HCEC 1CT (cell line): ENCODE measurements at places on chromosomes 6 and 20.

DNA sequence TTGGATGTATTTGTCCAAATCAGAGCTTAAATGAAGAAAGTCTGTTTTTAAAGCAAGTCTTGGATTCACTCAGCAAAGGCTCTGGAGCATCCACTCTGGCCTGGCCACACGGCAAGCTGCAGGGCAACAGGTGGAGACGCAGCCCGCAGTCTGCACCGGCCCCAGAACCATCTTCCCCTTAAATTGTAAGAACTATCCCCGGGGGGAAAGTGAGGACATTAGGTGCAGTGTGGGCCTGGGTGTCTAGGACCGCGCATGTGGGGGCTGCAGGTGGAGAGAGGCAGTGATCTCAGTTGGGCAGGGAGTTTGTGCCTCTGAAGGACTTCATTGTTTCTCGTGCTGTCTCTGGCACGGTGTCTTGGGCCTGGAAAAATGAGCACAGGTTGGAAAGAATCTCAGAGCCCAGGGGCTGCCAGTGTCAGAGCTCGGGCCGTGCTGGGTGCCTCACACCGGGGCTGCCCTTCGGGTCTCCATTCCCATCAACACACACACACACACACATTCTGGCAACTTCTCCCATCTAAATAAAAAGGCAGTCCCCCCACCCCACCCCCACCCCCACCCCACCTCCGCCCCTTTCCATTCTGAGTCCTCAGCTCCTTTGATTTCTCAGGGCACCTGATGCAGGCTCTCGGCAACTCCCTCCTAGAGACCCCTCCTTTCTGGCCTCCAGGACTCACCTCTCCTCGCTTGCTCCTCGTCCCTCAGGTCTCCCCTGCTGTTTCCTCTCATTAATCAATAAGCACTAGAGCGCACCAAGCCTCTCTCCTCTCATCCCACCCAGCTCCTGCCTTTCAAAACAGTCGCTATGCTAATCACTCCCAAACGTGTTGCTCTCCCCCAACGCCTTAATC, 48.4 kb downstream of the FOXF2 start:
- DNase-seq = no peak

DNA sequence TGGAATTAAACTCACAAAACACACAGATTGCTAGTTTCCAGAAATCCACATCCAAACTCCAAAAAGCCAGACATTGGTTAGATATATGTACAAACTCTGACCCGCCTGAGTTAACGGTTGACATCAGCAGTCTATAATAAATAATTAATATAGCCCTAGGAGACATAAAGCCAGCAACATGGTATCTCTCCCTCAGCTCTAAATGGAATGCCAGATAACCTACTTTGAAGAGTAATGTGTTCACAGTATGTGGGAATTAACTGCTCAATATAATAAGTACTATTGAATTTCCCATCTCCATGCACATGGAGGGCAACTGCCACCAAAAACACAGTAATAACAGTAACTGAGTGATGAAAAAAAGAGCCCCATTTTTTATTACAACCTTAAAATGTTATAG, 383.2 kb downstream of the CD83 start:
- DNase-seq = no peak

DNA sequence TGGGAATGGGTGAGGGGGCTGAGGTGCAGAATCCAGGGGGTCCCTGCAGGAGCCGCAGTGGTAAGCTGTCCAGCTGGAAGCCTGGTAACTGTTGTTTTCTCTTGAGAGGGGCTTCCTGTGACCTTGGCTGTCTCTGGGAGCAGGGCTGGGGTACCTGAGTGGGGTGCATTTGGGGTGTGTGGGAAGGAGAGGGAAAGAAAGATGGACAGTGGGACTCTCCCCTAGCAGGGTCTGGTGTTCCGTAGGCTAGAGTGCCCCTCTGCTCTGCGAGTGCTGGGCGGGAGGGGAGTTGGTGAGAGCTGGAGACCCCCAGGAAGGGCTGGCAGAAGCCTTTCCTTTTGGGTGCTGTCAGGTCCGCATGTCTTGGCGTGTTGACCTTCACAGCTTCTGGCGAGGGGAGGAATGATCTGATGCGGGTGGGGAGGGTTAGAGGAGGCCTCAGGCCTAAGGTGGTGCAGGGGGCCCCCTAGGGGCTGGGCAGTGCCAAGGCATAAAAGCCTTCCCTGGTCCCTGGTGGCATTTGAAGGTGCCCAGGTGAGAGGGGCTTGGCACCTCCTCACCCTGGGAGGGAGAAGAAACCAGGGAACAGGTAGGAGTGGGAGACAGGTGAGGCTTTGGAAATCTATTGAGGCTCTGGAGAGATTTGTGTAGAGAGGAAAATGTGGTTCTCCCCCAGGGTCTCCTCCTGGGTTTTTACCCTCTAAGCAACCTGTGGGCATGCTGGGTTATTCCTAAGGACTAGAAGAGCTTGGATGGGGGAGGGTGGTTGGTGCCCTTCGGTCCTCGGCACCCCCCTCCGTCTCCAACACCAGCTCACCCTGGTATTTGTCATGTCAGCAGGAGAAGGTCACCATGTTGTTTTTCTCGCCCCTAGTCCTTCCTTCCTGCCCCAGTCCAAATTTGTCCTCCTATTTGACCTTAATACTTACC, 3.3 kb downstream of the VEGFA start:
- peak; percentile 35 for DNase-seq

DNA sequence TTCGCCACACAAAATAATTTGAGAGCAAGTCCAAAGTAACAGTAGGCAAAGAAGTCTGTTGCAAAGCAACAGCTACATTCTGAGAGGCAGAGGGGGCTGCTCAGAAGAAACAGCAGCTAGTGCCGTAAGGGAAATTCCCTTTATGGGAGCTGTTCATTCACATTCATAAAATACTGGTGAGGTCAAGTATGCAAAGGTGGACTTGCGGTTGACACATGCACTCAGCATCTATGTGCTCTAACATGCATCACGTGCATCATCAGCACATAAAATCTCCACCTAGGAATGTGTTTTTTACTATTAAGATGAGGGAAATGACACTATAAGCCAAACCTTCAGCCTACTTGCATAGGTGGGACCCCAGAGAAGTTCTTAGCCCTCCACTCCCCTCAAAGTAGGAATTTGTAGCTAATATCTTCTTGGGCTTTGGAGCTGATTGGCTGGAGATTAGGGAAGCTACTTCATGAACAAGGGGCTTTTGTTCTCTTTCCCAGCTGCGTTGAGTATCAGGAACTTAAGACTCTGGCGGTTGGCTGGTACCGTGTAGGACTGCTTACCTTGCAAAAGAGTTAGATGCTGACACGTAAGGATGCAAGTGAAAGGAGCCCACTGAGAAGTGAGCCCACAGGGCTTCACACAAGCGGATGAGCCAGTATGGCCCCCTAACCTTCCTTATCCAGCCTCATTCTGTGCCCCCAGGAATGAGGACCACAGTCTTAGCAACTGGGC, 12.4 kb downstream of the CST3 start:
- DNase-seq = no peak

DNA sequence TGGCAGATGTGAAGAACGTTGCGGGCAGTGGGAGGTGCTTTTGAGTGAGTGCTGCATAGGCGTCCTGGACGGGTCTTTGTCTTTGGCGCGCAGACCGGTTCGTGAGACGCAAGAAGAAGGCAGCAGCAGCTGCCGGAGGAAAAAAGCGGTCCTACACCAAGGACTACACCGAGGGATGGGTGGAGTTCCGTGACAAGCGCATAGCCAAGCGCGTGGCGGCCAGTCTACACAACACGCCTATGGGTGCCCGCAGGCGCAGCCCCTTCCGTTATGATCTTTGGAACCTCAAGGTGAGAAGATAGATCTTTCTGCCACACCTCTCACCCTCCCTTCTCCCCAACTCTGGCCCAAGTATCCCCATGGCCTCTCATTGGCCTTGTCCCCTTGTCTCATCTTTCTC, 1.1 kb downstream of the ABT1 start:
- no peak for DNase-seq

DNA sequence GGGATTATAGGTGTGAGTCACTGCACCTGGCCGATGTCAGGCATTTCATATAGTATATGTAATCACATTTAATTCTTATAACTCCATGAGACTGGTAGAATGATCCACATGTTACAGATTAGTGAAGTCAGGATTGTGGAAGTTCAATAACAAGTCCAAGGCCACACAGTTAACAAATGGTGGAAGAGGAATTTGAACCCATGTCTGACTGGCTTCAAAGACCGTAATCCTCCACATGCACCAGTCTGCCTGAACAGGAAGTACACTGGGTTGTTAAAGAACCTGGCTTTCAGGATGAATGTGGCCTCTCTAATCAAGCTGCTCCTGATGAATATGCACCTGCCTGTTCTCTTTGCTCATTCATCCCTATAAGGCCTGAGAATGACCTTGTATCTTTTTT, 122.0 kb upstream of the HDAC2 start:
- DNase-seq = no peak

- no peak for DNase-seq
Measured at GRCh38 chr6:130674604-130675003, 152.6 kb upstream of the SMLR1 start.

DNA sequence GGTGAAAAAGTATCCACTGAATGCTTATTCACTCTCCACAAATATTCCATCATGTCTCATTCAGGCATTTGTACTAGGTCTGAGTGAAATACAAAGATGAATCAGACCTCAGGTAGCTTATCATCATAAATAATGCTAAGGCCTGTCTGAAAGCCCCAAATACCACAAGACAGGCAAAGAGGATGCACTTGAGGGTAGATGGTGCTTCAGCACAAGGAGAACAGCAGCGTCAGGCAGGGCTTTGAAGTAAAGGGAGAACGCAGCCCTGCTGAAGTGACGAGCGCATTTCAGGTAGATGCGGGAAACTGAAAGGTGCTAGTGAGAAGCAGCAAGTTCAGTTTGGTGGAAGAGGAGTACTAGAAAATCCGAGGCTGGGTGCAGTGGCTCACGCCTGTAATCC, 38.7 kb downstream of the MAP3K5 start:
- no peak for DNase-seq

DNA sequence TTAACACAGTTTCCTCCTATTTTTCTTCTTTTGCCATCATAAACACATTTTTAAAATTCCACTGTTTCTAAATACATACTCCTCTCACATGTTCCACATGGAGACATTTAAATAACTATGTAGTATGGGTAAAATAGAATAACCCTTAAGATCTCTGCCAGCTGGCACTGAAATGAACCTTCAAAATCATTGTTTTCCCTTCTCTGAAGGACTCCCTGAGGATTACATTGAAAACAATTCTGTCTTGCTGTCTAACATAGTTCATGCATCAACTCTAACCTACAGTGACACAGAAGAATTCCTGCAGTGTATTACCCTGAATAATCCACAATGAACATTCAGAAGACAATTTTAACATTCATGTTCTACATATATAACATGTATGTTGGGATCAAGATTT, 1361.8 kb upstream of the CITED2 start:
- no peak for DNase-seq

DNA sequence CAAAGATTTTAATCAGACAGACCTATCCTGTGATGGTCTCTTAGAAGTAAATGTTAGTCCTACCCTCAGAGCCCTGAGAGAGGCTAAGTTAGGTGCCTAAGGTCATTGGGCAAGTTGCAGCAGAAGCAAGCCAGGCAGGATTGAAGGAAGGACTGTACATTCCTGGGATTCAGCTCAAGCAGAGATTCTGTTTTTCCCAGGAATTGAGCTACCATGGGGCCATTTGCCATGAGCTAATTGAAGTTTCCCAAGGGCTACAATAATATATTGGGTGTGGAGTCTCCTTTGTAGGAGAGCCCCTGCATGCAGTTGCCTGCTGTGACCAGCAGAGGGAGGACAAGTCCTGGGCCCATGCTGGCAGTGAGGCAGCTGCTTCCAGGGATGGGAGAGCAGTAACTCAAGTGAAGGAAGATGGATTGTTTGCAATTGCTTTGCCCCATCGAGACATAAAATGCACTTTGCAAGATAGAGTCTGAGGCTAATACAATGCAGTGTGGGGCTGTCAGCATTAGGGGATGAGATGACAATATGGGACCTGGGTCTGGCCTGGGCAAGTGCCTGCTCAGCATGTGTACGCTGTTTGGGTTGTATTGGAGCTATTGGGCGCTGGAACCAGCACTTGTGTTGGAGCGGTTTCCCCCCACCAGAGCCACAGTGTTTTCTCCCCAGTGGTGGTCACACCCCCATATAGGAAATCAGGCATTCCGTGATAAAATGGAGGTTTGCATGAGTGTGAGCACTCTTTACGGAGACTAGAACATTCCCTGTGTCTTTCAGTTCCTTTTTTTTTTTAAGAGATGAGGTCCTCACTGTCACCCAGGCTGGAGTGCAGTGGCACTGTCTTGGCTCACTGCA, 27.9 kb downstream of the DNMT3B start:
- peak; percentile 52 for DNase-seq

- peak; percentile 20 for DNase-seq
Measured at GRCh38 chr6:111718990-111719389, 113.3 kb upstream of the TRAF3IP2 start.

DNA sequence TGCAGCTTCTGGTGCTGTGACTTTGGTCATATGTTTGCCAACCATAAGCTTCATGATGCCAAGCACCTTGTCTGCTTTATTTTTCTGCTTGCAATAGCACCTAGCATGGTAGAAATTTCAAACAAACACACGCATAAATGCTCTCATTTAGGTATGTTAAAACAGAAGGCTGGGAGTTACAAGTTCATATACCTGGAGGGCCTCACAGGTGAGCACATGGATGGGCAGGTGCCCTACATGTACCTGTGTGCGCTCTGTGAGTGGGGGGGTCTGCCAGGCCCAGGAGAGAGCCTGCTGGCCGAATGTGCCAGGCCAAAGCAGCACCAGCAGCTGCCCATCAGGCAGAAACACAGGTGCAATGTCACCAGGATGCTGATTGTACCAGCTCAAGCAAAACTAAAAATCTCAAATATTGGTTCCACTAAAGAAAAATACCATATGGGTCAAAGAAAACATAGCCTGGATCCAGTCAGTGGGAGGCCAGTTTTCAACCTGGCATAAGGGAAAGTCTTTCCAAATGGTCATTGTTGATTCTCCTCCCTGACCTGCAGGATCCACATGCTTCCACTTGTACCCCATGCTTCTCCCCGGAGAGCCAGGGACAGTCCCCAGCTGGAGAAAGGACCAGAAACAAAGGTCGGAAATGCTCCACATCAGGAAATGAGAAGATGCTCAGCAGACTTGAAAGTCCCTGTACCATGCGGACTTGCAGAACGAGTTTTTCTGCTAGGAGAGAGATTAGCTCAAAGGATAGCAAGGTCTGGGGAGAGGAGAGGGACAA, 7.2 kb upstream of the PFDN4 start:
- no peak for DNase-seq

- DNase-seq = no peak
Measured at GRCh38 chr20:46358346-46359058, 47.9 kb downstream of the ELMO2 start.

GRCh38 chr6:31172973-31173384, 2.5 kb upstream of the POU5F1 start:
- no peak for DNase-seq

- no peak for DNase-seq
Measured at GRCh38 chr20:46775806-46776205, 66.4 kb downstream of the SLC2A10 start.

- no peak for DNase-seq
Measured at GRCh38 chr20:44711237-44711636, 3.9 kb upstream of the CCN5 start.

- DNase-seq = peak; percentile 11
Measured at GRCh38 chr6:21931641-21932335, 338.2 kb downstream of the SOX4 start.

- DNase-seq = peak; percentile 100
Measured at GRCh38 chr20:25237610-25238318, 10.1 kb upstream of the PYGB start.

- DNase-seq = no peak
Measured at GRCh38 chr6:124924333-124924759, 37.9 kb upstream of the RNF217 start.
